ENCODE measurements at places on chromosomes 6 and 20.

- DNase-seq = no peak
These were observed 15.4 kb downstream of the UNC93A start for GRCh38 chr6:167306401-167306998.

DNA sequence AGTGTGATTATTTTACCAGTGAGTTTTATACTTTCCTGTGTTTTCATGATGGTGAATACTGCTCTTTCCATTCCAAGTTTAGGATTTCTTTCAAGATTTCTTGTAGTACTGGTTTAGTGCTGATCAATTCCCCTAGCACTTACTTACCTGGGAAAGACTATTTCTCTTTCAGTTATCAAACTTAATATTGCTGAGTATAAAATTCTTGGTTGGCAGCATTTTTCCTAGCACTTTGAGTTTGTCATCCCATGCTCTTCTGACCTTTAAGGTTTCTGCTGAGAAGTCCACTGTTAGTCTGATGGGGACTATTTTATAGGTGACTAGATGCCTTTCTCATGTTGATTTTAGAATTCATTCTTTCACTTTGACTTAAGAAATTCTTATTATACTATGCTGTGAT lies 842.8 kb upstream of the CITED2 start:
- DNase-seq = no peak

DNA sequence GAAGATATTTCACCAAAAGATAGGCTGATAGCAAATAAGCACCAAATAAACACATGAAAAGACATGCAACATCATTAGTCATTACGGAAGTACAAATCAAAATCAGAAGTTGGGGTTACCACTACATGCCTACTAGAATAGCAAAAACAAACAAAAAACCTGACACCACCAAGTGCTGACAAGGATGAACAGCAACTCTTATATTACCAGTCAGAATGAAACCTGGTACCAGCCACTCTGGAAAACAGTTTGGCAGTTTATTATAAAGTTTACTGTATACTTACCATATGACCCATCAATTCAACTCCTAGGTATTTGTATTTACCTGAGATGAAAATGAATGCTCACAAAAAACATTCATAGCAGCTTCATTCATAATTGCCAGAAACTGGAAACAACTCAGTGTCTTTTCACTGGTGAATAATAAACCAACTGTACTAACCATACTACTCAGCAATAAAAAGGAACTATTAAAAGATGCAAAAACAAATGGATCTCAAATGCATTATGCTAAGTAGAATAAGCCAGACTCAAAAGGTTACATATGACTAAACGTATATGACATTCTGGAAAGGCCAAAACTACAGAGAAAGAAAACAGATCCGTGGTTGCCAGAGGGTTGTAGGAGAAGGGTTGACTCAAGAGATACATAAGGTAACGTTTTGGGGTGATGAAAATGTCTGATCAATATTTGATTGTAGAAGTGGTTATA lies 33.0 kb downstream of the NUP153 start:
- DNase-seq = no peak

DNA sequence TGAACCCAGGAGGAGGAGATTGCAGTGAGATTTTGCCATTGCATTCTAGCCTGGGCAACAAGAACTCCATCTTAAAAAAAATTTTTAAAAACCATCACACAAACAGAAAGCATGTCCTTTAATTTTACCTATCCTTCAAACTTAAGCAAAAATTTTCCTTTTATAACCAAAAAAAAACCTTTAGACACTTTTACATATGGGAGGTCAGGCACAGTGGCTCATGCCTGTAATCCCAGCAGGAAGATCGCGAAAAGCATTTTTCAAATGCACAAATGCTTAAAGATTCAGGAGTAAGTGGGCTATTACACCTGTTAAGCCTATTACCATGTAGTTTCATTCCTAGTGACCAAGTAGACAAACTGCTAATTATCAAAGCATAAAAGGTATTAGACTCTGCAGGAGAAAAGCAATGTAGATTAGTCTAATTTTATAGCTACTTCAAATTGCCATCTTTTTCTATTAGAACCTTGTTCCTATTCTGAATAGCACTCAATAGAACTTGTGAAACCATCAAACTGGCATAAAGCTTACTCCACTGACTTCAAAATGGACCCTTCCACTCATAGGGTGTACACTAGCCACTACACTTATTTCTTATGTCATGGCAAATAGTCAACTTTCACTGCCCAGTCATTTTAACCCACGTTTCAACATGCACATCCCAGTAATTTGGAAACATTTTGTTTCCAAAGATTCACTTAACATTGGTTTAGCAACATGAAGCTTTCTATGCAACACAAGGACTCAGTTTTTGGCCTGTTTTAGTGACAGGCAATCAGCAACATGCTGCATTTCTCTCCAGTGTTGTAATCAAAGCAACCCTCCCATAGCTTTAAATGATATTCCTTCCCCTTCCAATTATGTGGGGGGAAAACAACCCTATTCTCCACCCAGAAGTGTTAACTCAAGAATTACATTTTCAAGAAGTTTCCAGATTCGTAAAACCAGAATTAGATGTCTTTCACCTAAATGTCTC lies 4.0 kb downstream of the EEF1A1 start:
- DNase-seq = no peak

GRCh38 chr6:140567466-140567865 lies 1193.0 kb upstream of the CITED2 start:
- no peak for DNase-seq

- DNase-seq = no peak
These were observed 311.4 kb downstream of the CDH26 start for GRCh38 chr20:60269573-60270162.

DNA sequence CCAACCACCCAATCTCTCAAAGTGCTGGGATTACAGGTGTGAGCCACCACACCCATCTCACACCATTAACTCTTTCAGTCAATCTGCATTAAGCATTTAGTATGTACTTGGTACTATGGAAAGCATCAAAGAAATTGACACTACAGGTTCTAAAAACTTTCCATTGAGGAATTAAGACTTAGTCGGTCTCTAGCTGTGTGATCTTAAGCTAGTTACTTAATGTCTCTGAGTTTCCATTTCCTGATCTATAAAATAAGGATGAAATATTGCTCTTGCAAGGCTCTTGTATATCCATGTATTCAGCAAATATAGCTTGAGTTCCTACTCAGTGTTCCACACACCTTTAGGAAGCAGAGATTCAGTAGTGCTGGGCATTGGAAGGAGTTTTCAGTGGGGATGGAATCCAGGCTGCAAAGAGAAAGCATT lies 48.9 kb upstream of the NCOA3 start:
- no peak for DNase-seq

DNA sequence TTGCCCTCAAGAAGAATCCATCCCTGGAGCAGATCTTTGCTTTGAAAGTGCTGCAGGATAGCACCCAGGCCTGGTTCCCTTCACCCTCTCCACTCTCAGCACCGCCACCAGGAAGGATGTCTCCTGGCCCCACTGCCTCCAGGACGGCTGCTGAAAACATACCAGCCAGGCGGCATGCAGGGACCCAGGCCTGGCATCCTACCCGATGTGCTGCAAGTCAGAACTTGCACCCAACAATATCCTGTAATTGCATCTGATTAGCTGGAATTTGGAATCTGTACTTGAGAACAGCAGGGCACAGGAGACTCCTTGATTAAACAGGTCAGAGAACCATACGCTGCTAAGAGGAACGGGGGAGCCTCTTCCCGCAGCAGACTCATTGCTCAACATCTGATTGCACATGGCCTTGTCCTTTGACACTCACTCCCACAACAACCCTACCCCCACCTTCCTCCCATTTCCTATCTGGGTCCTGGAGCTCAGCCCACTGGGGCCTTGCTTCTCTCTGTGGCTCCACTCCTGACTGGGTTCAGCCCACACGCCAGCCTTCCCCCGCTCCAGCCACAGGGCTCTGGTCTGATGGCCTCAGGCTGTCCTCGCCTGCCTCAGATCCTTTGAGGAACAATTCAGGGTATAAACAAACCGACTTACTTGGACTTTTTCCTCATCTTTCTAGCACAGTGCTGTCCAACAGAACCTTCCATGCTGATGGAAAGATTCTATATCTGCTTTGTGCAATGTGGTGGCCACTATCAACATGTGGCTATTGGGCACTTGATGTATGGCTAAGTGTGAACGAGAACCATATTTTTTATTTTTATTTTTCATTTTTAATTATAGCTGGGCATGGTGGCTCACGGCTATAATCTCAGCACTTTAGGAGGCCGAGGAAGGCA lies 78.0 kb downstream of the FGD2 start:
- peak; percentile 32 for DNase-seq

DNA sequence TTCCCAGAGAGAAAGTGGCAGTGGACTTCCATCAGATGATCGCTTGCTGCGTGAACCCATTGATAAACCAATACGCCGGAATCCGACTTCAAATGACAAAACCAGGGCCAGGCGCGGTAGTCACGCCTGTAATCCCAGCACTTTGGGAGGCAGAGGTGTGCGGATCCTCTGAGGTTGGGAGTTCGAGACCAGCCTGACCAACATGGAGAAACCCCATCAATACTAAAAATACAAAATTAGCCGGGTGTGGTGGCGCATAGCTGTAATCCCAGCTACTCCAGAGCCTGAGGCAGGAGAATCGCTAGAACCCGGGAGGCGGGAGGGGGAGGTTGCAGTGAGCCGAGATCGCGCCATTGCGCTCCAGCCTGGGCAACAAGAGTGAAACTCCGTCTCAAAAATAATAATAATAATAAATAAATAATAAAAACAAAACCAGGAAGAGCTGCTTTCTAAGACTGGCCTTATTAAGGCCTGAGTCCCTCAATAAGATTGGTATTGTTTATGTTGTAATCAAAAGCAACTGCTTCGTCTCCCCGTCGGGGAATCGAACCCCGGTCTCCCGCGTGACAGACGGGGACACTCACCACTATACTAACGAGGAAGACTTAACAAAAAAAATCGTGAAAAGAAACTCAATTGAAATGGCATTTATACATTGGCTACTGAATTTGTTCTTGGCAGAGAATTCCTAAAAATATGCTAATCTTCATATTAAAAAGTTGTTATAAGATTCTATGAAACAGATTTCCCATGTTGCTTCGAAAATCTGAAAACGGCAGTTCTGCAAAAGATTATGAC lies 110.2 kb upstream of the ZNF184 start:
- no peak for DNase-seq

DNA sequence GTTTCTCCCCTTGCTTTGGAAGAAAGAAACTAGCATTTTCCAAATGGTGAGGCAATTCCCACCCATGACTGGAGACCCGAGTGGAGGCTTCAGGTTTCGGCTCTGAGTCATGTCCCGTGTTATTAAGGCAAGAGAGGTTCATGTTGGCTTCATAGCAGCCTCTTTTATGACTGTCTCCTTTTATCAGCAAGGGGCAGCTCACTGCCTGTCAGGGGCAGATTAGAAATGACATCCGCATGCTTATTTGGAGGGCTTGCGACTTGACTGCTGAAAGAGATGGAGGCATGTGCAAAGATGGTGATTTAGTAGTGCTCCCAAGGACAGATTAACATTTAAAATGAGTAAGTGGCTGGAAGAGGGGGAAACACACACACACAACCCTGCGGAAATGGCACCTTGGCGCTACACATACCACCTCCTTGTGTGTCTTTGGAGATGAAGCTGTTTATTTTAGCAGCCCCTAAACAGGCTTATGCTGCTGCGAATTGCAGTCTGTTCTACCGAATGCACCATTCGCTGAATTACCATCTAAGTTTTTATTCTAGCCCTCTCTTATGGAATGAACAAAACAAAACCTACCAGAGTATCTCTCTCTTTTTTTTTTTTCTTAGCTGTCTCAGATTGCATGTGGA lies 52.1 kb upstream of the VSTM2L start:
- no peak for DNase-seq

GRCh38 chr20:50146732-50147662 lies 6.5 kb downstream of the PEDS1 start:
- peak; percentile 71 for DNase-seq

GRCh38 chr6:156881687-156882629 lies 104.8 kb downstream of the ARID1B start:
- DNase-seq = no peak

DNA sequence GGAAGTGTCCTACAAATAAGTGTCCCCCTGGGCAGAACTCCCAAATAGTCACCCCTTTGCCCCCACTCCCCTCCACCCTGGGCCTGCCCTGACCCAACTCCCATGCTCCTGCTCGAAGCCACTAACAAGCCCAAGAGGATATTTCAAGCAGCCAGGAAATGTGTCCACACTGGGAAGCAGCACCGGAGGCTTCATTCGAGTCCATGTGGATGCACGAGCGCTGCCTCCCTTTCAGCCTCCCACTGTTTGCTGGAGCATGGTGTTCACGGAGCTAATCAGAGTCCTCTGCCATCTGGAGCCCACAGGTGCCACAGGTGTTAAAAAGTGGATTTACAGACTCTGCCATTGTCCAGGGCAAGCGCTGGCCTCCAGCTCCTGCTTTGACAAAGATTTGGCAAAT lies 177.6 kb downstream of the TTLL2 start:
- no peak for DNase-seq

DNA sequence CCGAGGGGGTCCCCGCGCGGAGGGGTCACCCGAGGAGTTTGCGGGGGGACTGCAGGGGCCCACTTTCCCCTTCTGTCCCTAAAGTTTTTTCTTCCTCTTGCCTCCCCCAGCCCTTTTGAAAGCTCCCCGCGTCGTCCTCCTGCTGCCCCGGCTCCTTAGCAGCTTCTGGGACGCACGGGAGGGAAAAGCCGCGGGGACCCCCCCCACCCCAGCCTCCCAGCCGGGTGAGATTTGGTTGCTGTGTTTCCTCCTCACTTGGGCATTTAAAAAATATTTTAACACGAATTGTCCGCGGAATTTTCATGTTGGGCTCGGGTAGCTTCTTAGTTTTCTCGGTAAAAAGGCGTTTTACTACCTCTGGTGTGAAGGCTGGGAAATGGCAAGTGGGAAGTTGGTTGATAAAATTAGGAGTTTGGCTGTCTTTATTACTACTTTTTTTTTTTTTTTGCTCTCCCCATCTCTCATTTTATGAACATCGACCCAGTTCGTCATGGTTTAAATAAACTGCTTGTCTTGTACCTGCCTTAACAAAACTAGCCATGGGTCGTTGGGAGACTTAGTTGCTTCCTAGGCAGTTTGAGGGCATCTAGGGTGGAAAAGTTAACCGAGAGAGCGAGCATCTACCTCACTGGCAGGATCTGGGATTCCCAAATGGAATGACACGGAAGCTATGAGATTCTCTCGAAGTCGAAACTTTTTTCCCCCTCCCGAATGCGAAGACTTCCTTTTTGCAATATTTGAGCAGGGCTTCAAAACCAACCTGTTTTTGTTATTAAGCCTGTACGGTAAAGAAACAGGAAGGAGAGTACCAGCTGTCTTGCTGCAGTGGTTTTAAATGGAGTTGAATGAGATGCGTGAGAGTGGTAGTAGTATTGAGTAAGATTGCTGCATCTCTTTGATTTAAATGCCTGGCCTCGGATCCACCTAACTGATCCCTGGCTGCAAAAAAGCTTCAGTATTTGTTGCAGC lies 868 bp downstream of the NCOA3 start:
- peak; percentile 59 for DNase-seq

DNA sequence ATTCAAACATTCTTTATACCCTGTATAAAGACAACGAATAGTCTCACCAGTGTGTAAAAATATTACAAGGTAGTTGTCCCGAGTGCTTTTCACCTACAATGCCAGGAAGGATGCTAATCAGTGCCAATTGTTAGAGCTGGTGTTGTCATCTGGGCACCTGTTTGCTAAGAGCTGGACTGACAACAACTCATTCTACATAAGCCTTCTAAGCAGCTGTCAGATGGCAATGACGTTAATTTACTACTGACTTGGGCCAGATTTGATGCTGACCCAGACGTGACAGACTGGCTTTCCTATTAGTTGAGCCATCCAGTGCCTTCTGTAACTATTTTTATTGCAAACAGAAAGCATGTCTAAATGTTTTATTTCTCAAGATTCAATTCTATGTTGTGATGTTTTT lies 355.2 kb downstream of the ADGRB3 start:
- no peak for DNase-seq

Data from NCI-H510A treated with DMSO at 0.1 percent for 48 hours (cell line).